ENCODE measurements at places on chromosomes 5 and 9.

GRCh38 chr5:83542839-83543238 lies 71.3 kb downstream of the VCAN start:
- no peak for DNase-seq

DNA sequence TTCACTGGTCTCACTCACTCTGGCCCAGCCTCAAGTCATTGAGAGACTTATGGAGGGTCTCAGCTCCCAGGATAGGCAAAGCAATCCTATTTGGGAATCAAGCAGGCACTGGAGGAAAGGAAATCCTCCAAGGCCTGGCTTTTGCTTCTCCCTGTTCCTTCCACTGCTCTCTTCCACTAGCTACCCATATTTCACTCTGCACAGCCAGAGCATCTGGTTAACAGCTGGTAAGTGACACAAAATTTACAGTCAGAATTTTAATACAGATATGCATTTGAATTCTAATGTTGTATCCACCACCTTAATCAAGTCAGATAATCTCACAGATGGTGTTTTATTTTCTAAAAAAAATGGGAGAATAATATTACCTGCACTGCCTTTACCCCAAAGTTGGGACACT lies 868 bp upstream of the C1QTNF2 start:
- DNase-seq, result no peak

DNA sequence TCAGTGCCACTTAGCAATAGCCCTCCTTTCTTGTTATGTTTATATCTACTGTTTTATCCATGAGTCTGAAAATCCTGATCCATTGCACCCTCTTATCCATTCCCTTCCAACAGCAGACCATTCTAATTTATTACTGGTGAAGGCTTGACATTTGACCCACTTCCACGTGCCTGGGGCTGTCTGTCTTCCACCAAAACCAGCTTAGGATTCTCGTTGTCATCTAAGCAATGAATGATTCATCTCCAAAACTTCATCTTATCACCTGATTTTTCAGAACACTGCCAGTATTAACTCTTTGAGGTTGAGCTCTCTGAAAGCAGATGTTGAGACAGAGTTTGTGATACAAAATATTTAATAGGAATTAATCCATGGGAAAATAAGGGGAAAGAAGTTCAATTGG lies 277.8 kb upstream of the FBXL7 start:
- no peak for DNase-seq

- peak; percentile 49 for DNase-seq
These were observed 150.0 kb downstream of the CDC42SE2 start for GRCh38 chr5:131413605-131414559.
